ENCODE measurements at places on chromosomes 7 and 10.

DNA sequence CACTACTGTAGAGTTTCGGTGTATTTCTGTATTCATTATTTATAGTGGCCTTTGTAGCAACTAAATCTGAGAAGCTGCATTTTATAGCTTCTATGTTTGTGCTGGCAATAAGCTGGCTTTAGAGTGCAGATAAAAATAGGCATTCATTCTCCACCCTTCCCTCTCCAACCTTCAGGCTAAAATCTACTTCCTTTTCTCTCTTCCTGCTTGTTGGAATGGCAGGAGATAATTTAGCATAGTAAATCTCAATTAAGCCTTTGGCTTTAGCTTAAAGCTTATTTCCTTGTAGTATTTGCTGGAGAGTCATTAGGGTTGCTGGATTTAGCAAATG lies 58.5 kb downstream of the CPVL start:
- no peak for DNase-seq

- no peak for DNase-seq
Measured at GRCh38 chr7:69365651-69366192, 232.6 kb upstream of the AUTS2 start.

DNA sequence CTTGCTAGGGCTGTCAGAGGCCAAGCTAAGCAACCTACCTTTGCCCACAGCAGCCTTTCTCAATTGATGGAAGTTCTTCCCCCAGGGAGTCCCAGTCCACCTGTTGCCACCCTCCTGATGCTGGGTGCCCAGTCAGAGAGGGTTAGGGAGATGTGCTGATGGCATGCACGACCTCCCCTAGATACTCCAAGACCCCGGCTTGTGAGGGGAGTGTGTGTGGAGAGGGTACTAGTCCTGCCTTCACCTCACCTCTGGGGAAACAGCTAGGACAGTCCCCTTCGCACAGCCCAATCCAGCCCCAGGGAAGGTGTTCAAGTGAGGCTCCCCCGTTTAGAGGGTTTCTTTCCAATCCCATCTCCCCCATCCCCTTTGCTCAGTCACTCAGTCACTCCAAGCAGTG lies 1.3 kb upstream of the UNC5B start:
- DNase-seq = no peak

DNA sequence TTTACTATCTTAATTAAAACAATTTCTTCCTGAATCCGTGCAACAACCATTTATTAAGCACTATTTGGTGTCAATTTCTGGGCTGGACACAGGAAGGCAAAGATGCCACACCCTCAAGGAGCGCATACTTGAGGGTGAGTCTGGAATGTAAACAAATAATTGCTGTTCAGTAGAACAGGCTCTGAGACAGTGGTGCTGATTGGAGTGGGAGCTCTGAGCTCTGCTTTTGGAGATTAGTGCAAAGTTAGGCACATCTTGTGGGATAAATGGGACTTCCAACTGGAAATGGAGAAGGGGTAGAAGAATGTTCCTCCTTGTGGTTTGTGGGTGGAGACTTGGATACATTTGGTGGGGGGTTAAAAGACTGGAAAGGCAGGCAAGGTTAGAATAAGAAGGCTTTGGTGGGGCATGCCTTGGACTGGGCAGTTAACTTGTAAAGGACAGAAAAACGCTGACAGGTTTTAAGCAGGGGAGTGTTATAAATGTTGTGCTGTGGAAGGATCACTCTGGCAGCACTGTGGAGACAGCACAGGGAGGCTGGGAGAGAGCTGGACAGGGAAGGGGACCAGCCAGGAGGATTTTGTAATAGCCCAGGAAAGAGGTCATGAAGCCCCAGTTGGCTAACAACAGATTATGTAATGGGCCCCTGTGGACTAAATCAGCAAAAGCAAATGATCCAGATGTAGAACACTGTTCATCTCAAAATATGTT lies 80.7 kb downstream of the ZNF365 start:
- DNase-seq = no peak

- DNase-seq = no peak
Measured at GRCh38 chr7:4233621-4234497, 448.2 kb upstream of the FOXK1 start.

GRCh38 chr10:48651839-48652238 lies 32.8 kb upstream of the WDFY4 start:
- no peak for DNase-seq

GRCh38 chr7:153190452-153190851 lies 430.9 kb downstream of the ACTR3B start:
- DNase-seq = no peak

GRCh38 chr7:52088008-52088901 lies 771.6 kb upstream of the COBL start:
- no peak for DNase-seq

GRCh38 chr7:157021871-157022680 lies 11.6 kb upstream of the MNX1 start:
- DNase-seq = no peak

- no peak for DNase-seq
Measured at GRCh38 chr10:90871279-90871765, 452 bp upstream of the RPP30 start.
